Activated CD4-positive, alpha-beta T cell treated with anti-CD3 and anti-CD28 coated beads, Interleukin-2, Interleukin-6, amounts not matched to agents 100 ng/mL and 50 ng/mL, durations not matched to agents 16 hours and 8 hours (primary cell): ENCODE measurements at places on chromosomes 7 and 10.

GRCh38 chr7:92647011-92647625 is 56.9 kb upstream of the FAM133B start:
- DNase-seq: peak; percentile 51

GRCh38 chr7:22675421-22675820 is 51.6 kb upstream of the IL6 start:
- DNase-seq: no peak

DNA sequence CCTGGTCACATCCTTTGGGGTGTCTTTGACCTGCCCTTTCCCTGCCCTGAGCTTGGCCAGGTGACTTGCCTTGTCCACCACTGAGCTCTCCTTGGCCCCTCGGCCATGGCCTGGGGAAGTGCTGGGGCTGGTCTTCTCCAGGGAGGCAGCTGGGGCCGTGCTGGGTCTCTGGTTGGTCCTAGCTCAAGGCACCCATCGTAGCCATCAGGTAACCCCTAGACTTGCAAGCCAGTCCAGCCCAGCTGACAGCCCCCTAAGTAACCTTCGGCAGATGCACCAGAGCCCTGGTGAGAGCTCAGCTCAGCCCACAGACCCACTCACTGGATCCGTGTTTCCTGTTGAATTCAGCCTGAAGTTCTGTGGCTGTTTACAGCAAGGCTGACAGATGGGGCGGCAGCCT is 176.2 kb upstream of the SHH start:
- no peak for DNase-seq

DNA sequence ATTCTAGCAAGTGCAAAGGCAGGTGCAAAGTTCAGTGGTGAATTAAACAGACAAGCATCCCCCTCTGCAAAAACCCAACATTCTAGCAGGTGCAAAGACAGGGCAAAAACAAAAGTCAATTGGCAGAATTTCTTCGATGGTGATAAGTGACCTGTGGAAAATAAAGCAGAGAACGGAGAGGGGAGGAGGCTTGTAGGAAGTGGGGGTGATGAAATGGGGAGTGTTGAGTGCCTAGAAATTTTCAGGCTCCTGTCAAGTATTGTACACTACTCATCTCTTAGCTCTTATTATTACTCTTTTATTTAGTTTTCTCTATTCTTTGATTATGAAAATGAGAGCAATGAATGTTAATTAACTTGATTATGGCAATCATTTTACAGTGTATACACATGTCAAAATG is 2.4 kb upstream of the CD36 start:
- DNase-seq: no peak

DNA sequence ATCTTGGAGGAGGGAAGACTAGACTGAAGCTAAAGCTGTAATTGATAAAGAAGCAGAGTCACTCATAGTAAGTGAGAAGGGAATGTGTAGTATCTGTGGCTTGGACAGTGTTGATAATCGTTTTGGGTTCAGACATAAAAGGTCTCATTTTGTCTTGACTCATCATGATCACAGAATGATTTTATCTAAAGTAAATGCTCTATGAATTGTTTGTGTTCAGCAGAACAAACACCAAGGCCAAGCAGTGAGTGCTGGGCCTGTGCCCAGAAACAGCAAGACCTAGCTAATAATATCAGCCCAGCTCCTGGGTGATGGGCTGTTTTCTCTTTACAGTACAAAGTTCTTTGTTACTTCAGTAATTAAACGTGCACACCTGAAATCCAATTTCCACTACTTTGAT is 26.7 kb upstream of the CD36 start:
- DNase-seq: no peak

- DNase-seq: no peak
These were observed 142.1 kb downstream of the VTI1A start for GRCh38 chr10:112589081-112589480.

DNA sequence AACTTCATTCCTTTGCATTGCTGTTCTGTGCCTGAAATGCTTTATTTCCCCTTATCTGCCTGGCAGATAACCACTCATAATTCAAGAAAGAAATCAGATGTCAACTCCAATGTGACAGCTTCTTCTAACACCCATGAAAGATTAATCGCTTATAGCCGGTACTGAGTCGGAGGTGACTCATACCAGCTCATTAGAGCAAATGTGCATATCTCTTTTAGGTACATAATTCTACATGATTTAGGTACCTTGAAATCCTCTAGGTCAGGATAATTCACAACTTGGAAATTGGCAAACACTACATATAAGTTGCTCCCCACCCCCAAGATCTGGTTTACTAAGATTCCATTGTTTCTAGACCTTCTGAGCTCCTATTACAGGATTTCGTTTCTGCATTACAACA is 554.4 kb upstream of the SORCS1 start:
- DNase-seq: no peak

DNA sequence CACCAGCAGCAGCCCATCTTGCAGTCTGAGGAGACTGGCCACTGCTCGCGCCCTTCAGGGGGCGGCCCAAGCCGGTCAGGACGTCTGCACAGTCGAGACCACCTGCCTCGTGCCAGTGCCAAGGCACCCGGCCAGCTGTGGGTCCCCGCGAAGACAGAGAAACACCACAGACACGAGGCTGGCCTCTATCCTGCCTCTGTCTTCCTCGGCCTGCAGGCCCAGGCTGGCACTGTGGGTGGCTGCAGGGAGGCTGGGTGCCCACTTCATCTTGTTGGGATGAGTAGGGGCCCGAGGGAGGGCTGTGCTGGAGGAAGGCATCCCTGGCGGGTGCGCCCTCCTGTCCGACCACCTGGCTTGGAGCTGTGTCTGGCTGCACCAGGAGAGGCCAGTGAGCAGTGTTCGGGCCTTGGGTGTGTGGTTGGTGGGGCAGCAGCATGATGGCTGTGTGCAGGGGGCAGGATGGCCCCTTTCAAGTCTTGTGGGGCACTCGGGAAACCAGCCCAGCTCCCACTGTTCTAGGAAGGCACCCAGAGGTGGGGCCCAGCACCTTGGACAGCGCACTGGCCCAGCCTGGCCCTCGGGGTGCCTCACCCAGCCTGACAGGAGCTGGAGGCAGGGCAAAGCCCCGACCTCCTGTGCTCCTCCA is 7.3 kb downstream of the DPYSL4 start:
- DNase-seq: no peak

GRCh38 chr7:1591396-1591795 is 21.6 kb upstream of the PSMG3 start:
- DNase-seq: no peak

GRCh38 chr10:132257271-132257670 is 50.5 kb downstream of the STK32C start:
- peak; percentile 66 for DNase-seq

DNA sequence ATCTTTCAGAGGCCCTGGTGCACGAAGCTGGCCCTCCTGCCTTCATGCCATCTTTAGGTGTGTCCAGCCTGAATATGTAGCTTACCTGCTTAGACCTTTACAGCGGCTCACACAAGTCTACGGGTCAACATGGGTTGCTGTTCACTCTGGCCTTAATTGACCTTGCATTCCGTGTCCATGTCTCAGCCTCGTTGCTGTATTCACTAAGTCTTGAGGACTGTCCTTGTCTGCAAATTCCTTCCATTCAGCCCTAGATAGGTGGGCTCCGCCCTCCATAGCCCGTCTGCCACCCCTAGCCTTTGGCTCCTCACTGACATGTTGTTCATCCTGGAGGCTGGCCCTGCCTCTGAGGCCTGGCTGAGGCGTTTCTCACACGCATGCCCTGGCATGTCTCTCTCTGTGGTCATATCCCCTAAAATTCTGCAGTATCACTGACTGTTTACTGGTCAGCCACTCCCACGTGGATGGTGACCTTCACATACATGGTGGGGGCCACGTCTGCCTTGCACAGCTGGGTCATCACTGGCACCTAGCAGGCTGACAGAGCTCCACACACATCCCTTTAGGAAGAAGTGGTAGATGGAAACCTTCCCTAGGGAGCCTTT is 394.1 kb upstream of the MKI67 start:
- no peak for DNase-seq

DNA sequence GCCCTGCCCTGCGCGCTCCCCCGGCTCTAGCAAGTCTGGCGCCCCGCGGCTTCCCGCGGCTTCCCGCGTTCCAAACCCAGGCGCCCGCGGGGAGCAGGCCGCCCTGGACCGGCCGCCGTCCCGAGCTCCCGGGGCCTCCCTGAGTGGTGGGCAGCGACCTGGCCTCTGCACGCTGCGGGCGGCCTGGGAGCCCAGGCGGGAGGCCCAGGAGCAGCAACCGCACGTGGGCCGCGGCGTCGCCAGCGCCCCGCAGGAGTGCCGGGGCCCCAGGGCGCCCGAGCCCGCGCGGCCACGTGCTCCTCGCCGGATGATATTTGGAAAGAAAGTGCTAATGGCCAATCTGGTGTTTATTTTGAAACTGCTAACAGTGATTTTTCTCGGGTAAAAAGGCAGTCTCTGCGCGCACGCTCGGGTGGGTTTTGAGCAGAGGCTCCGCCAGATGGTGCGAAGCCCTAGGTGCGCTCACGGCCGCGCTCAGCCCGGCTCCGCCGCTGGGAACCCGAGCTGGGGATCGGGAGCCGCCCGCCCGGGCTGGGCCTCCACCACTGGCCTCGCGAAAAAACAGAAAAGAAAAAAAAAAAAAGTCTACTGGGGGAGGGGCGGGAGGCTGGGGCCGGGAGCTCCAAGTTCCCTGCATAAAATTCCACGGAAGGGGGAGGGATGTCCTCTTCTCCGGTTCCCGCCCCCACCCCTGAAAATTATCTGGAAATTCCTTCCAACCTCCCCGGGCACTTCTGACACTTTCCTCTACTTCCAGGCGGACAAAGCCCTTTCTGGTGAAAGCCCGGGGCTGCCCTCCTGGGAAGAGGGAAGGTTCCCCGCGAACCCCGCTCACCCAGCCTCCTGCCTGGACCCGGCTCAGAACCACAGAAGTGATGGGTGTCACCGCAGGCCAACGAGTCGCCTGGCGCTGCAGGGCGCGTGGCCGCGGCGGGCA is 4.3 kb downstream of the EBF3 start:
- no peak for DNase-seq

GRCh38 chr7:23216021-23216420 is 30.6 kb upstream of the GPNMB start:
- no peak for DNase-seq

DNA sequence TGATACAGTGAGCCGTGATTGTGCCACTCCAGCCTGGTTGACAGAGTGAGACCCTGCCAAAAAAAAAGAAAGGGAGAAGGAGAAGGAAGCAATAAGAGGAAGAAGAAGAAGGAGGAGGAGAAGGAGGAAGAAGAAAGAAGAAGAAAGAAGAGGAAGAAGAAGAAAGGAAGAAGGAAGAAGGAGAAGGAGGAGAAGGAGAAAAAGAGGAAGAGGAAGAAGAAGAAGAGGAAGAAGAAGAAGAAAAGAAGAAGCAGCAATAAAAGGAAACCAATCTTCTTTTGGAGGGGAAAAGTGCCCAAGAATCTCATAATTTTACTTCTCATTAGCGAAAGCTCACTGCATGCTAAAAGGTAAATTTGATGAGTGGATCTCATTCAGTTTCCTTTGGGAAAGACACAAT is 85.7 kb upstream of the GLCCI1 start:
- no peak for DNase-seq

- no peak for DNase-seq
These were observed 214.7 kb downstream of the EMX2 start for GRCh38 chr10:117757086-117757720.
